NCI-H345 (cell line): ENCODE measurements at places on chromosomes 7 and 10.

- no peak for DNase-seq
Measured at GRCh38 chr7:36217961-36218284, 64.9 kb downstream of the EEPD1 start.

DNA sequence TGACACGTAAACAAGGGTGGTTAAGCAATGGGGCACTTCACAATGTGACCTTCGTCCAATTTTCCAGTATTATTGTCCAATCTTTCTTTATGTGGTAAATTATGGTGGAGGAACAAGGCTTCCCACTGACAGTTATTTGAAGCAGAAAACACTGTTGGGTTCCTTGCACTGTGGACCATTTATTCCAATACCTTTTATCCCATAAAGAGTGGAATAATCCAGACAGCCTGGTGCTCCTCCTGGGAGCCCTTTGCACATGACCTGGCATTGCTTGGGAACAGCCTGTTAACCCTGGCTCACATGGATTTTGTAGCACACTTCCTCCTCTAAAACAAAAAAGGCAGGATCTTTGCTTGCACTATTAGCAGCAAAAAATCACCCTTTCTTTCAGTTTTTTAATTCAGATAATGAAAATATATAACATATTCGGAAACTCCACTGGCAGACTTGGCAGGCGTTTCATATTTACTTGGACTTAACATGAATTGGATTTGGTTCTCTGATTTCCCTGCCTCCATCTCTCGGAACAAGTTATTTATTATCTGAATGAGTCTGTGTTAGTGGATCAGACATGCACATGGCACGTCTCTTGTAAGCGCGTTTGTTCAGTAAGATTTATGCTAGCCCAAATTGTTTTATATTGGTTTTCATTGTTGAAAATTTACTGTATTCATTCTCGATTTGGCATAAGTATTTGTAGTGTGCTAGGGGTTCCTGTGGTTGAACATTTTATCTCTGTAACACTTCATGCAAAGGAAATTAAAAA lies 59.3 kb downstream of the BMPER start:
- no peak for DNase-seq

- DNase-seq = no peak
Measured at GRCh38 chr10:32376771-32377170, 29.8 kb upstream of the EPC1 start.

GRCh38 chr10:104324931-104325330 lies 13.3 kb downstream of the ITPRIP start:
- DNase-seq = no peak

- DNase-seq = no peak
Measured at GRCh38 chr7:92872701-92873100, 36.3 kb upstream of the CDK6 start.

DNA sequence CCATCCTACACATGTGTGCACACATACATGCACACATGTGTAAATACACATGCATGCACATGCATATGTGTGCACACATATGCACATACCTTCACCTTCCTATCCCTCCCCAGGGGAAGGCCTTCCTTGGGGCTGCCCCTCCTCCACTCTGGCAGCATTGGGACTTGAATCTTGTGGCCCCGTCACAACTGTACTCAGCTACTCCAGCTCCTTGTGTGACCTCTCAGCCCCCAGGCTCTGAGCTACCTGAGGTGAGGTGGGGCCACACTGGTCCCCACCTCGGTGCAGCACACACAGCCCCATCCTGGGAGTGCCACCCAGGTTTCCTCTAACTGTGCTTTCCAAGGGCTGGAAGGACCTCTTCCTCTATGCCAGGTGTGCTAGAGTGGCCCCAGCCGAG lies 116.0 kb downstream of the LHPP start:
- no peak for DNase-seq

- DNase-seq = no peak
Measured at GRCh38 chr7:82521906-82522445, 78.4 kb upstream of the CACNA2D1 start.

- DNase-seq = no peak
Measured at GRCh38 chr7:18721429-18721828, 225.9 kb downstream of the HDAC9 start.

- DNase-seq = no peak
Measured at GRCh38 chr10:133516057-133516456, 11.1 kb upstream of the CYP2E1 start.

GRCh38 chr7:50792342-50793119 lies 9.8 kb upstream of the GRB10 start:
- peak; percentile 34 for DNase-seq

DNA sequence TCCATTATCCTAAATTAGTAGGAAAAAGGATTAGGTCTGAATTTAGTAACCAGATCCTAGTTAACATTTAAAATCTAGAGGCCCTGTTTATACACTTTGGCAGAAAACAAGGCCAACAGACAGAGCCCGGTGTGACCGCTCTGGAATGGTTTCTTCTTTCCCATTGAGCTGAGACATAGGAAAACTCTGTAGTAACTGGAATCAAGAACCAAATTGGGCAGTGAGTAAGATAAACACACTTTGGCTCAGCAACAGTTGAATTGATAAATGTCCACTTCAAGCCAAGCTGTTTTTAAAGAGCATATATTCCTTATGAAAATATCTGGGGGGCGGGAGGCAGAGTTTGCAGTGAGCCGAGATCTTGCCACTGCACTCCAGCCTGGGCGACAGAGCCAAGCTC lies 343.7 kb upstream of the SEMA3A start:
- no peak for DNase-seq

DNA sequence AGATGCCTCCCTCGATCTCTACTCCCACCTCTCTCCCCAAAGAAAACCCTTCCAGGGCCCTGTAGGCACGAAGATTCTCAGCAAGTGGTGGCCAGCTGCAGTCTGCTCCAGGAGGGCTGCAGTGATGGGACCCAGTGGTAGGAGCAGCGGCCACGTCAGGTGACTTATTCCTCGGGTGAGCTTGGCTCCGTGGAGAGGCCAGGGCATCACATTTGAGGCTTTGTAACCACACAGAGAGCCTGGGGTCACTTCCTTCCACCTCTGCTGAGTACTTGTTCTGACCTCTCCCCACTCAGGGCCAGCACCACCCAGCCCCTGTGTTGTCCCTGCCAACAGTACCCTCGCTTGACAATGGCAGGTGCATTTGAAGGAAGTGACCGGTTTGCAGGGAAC lies 17.9 kb upstream of the EN2 start:
- no peak for DNase-seq

- no peak for DNase-seq
Measured at GRCh38 chr10:75428434-75429158, 2.8 kb upstream of the LRMDA start.

- DNase-seq = no peak
Measured at GRCh38 chr7:12013983-12014382, 182.0 kb upstream of the THSD7A start.

DNA sequence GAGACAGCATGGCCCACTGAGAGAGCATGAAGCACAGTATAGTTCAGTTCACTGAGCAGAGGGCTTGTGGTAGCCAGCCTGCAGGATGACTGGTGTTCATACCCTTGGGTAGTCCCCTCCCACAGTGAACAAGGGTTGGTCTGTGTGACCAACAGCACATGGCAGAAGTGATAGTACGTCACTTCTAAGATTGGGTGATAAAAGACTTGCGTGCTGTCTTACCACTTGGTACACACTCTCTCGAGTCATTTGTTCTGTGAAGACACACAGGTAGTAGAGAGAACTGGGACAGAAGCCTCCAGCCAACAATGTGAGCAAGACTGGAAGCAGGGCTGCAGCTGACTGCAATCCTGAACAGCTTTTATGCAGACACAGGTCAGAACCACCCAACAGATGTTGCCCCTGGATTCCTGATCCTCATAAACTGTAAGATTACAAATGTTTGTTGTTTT lies 14.6 kb downstream of the EPC1 start:
- DNase-seq = no peak

- no peak for DNase-seq
Measured at GRCh38 chr7:151893405-151893923, 16.5 kb upstream of the PRKAG2 start.

- no peak for DNase-seq
Measured at GRCh38 chr10:13990392-13990805, 340.3 kb downstream of the FRMD4A start.

- DNase-seq = no peak
Measured at GRCh38 chr10:124170631-124171030, 77.2 kb upstream of the CHST15 start.

- DNase-seq = peak; percentile 27
Measured at GRCh38 chr10:2619472-2619871, 447.9 kb upstream of the PFKP start.

GRCh38 chr10:25068152-25069058 lies 52.0 kb downstream of the THNSL1 start:
- peak; percentile 18 for DNase-seq

- DNase-seq = no peak
Measured at GRCh38 chr7:123995617-123996326, 37.1 kb downstream of the TMEM229A start.

DNA sequence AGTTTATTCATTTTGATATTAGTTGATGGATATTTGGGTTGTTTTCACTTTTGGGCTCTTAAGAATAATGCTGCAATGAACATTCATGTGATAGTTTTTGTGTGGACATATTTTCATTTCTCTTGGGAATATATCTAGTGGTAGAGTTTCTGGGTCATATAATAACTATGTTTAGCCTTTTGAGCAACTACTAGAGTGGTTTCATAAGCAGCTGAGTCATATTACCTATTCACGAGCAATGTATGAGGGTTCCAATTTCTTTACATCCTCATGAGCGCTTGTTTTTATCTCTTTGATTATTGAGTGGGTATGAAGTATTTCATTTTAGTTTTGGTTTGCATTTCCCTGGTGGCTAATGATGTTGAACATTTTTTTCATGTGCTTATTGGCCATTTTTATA lies 182.6 kb downstream of the PON1 start:
- DNase-seq = no peak

GRCh38 chr7:45978731-45979211 lies 57.7 kb upstream of the IGFBP3 start:
- DNase-seq = no peak

GRCh38 chr7:22192801-22193200 lies 164.2 kb downstream of the RAPGEF5 start:
- peak; percentile 61 for DNase-seq

GRCh38 chr7:131538813-131539179 lies 17.6 kb downstream of the PODXL start:
- no peak for DNase-seq

GRCh38 chr7:151735186-151735850 lies 141.6 kb downstream of the PRKAG2 start:
- no peak for DNase-seq

GRCh38 chr7:33395340-33395739 lies 266.0 kb downstream of the BBS9 start:
- peak; percentile 50 for DNase-seq

- no peak for DNase-seq
Measured at GRCh38 chr10:103125323-103126267, 67.5 kb downstream of the NT5C2 start.

DNA sequence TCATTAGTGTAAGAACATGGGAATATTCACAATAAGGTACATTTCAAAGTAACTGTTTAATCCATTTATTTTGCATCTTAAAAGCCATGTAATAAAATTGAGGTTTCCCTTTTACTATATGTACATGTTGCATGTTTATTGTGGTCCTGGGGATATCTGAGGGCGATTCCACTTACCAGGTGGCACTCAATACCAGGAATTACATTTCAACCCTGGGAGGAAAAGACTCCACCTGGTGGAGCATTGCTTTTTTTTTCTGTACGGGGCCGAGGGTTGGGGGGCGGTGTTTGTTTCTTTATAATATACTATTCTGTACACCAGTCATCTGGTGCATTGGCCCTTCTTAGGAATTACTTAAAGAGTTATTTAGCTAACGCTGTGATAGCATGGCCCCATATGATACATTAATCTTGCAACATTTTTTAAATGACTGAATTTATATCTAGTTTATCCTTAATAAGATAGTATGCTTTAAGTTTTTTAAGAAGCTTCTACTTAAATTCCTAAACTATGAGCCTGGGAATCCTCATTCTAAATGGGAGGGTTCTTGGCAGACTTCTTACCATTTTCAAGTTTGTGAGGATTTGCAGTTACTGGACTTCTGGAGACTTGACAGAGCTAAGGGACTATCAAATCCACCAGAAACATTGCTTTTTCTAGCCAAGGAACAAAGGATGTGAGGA lies 7.2 kb upstream of the HGF start:
- no peak for DNase-seq

DNA sequence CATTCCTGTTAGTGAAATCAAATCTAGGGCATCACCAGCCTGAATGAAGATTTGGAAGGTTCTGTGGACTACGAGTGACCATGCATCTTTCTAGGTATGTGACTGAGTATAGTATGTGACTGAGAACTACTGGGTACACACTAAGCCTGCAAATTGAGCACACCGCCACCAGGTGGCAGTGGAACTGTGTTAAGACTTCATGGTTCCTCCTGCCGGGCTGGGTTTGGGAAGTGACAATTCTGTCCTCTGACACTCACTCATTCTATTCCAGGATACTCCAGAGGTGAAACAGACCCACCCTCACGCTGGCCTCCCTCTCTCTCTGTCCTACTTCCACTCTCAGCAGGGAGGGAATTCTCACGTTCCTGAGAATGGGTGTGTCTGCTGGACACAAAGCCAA lies 84.0 kb upstream of the TMEM248 start:
- DNase-seq = no peak

DNA sequence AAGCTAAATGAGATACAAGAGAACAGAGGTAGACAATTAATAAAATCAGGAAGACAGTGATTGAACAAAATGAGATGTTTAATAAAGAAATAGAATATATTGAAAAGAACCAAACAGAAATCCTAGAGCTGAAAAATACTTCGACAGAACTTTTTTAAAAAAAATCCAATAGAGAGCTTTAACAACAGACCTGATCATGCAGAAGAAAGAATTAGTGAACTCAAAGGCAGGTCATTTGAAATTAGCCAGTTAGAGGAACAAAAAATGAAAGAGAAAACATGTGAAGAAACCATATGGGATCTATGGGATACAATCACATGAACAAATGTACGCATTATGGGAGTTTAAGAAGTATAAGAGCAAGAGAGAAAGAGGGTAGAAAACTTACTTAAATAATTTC lies 37.3 kb upstream of the ADRA2A start:
- DNase-seq = no peak
